ENCODE measurements at places on chromosomes 12 and 14.

GRCh38 chr14:89807151-89807550 is 147.4 kb downstream of the EFCAB11 start:
- DNase-seq: no peak

DNA sequence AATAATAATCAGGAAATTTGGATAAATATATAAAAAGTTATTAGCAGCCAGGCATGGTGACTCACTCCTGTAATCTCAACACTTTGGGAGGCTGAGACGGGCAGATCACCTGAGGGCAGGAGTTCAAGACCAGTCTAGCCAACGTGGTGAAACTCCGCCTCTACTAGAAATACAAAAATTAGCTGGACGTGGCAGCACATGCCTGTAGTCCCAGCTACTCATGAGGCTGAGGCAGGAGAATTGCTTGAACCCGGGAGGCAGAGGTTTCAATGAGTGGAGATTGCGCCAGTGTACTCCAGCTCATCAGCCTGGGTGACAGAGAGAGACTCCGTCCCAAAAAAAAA is 64.5 kb downstream of the SYT1 start:
- no peak for DNase-seq

GRCh38 chr12:49059299-49060171 is 1.1 kb downstream of the KMT2D start:
- DNase-seq: peak; percentile 62

DNA sequence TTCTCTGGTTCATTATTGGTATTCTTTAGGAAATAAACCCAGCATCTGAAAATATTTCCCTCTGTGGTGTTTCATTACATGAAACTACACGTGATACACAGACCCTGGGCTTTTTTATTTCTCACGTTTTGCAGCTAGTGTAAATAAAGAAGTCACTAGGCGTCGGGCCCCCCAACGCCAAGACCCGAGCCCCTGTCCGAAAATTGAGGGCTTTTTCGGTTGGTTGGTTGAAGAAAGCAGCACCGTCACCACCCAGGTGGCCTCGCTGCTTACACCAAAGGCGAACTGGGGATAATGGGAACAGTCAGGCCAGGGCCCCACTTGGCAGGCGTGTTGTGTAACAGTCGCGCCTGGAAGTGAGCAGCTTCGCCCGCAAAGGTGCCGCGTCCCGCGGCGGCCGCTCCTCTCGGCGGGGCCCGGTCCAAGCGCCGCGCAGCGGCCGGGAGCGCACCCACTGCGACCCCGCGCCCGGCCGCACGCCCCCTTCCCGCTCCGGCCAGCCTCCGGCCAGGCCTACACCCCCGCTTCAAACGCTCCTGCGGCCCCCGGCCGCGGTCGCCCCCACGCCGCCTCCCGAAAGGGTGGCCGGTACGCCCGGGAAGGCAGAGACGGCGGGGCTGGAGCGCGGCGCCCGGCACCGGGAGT is 1.2 kb downstream of the DUSP16 start:
- DNase-seq: peak; percentile 61

DNA sequence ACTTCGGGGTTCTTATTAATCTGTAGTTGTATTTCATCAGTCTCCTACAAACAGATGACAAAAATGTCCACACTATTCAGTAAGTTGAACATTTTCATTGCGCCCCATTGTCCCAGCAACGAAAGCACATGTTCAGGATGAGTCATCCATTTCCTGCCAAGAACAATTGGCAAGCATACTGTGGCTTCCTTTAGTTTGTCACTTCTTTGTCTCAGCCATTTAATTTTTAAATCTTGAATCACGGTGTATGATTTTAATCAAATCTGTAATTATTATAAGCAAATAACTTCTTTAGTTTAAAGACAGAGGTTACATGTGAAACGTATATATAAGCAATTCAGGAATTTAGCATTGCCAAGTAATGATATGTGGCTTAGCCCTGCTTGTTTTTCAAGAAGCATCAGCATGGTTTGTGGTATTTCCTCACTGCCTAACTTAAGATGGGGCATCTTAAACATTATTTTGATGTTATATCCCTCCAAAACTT is 211.3 kb upstream of the KRR1 start:
- DNase-seq: no peak

Data from erythroblast (primary cell).